ENCODE measurements at places on chromosomes 12 and 14.

- DNase-seq = no peak
Measured at GRCh38 chr12:4191642-4192041, 81.9 kb upstream of the CCND2 start.

- no peak for DNase-seq
Measured at GRCh38 chr14:54727929-54728328, 161.0 kb downstream of the SAMD4A start.

DNA sequence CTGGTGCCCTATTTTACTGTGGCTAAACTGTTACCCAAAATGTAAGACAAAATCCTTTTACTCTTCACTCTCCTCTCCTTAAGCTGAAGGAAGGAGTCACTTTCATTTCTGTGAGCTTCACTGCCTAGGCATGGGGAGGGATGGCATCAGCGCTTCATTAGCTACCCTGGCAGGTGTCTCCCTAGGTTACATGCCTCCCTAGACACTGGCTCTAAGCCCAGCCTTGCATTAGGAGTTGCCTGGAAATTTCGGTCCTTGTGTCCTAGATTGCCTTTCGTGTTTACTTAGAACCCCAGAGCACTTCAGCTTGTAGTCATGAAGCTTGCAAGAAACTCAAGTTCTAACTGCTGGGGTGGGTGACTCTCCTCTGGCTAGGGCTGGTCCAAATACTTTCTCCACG is 520.5 kb upstream of the STXBP6 start:
- no peak for DNase-seq

DNA sequence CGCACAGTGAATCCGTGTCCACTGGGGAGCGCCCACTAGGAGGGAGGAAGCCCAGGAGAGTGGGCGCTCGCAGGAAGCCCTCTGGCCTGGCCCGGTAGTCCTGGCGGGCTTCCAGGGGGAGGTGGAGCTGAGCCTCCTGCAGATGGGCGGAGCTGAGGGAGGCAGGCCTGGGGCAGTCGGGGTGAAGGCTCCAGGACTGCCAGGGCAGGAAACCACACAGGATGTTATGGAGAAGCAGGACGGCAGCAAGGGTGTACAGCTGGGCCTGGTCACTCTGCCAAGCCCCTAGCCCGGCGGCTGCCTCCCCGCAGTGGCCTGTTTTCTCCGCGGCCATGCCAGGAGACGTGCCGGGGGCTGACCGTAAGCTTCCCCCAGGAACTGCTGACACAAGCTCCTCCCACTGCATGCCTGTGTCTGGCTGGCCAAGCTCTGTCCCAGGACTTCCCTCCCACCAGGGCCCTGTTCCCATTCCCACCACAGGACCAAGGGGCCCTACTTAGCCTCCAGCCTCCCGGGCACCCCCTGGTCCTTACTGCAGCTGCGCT is 143.4 kb upstream of the C14orf180 start:
- DNase-seq = no peak

DNA sequence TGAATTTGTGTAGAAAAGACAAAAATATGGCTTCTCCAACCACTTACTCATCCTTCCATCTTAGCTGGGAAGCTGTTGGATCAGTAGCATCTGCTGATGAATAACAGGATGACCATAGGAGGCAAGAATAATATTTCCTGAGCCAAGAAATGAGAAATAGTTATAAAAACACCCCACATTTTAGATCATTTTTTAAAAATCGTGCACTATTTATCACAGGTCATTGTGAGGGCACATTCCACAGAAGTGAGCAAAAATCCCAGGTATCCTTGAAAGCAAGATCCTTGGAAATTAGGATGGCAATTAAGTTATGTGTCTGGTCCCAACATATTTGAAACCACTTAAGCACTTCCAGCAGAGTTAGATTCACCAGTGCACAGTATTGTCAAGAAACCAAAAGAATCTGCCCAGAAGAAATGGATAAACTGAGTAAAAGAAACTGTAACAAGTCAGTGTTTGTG is 8.4 kb downstream of the FAR2 start:
- no peak for DNase-seq

DNA sequence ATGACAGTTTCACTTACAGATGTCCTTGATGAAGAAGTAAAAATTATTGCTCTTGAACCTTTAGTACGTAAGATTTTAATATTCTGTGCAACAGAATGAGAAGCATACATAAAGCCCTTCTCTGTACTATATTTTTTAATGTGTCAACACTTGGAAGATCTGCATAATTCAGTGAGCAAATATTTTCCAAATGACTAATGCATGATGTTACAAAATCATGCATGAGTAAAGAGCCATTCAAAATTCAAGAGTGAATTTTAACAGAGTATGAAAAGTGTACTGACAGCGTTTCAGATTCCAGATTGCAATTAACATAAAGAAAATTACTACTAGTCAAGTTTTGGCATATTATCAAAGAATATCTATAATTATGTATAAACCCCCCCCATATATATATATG is 101.4 kb upstream of the BBS10 start:
- no peak for DNase-seq

DNA sequence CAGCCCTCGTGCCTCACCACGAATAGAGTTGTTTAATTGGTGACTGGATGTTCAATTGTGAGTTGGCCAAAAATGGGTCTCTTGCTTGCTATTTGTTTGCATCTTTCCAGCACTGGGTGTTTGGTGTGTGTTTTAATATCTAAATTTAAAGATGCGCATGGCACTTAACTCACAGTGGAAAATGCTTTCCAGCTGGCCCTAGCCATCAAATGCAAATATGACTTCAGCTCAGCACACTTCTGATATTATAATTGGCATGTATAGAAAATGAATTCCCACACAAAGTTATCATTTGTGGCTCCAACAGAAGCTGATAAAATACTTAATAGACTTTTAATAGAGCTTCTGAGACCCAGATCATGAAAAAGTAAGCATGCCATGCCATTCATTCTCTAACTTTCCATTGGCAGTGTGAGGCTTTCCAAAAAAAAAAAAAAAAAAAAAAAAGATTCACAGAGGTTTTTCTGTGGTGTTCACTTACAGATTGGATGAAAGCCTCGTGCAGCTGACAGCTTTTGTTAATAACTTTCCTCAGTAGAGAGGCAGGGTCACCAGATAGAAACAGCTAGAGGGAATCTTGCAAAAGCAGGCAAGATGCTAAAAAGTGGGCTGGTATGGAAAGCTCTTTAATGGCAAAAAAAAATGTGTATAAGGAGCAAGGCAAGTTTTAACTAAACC is 425.2 kb downstream of the GALC start:
- DNase-seq = no peak
